ENCODE measurements at places on chromosomes 6 and 20.

DNA sequence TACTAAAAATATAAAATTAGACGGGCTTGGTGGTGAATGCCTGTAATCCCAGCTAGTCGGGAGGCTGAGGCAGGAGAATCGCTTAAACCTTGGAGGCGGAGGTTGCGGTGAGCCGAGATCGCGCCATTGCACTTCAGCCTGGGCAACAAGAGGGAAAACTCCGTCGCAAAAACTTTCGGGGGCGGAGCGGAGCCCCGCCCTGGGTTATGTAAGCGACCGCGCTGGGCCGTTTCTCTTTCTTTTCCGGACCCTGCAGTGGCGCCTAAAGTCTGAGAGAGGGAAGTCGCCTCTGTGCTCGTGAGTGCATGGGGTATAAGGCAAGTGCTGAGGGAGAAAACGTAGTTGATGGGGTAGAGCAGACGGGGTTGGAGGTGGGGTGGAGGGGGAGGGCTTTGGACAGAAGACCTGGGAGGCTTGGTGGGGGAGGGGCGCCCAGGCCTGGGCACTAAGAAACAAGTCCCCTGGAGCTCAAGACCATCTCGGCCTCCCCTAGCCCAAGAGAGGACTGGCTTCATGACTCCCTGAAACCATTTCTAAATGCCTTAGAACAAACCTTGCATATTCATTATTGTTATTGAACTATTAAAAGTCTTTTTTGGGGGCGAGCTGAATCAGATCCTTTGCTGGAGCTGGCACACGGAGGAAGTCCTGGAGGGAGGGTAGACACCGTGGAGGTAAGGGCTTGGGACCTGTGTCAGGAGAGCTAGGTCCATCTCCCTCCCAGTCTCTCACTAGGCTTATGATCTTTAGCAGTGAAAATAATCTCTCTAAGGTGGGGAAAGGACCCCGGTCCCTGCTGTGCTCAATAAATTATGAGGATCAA lies 2.7 kb upstream of the MICA start:
- peak; percentile 53 for DNase-seq

DNA sequence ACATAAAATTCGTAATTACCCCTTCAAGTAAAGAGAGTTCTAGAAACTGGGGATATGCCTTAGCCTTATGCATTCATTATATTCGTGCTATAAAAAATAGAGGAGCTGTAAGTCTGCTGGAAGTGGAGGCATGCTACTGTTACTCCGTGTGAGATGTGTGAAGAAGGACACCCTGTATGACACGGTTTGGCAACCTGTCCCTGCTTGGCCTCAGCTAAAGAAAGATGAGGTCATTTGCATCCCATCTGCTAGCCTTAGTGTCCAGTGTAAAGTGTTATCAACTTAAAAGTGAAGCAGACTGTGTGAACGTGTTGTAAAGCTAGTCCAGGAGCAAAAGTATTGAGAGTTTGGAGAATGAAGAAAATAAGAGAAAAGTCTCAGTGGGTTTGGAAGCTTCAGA lies 135.1 kb upstream of the RAB32 start:
- DNase-seq: no peak

DNA sequence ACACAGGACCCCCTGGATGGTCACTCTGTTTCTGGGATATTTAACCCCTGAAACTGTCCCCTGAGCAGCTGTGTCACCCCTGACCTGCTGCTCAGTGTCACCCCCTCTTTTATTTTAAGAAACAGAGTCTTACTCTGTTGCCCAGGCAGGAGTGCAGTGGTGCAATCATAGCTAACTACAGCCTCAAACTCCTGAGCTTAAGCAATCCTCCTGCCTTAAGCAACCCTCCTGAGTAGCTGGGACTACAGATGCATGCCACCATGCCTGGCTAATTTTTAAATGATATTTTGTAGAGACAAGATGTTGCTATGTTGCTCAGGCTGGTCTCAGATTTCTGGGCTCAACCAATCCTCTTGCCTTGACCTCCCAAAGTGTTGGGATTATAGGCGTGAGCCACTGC lies 21.5 kb upstream of the GTSF1L start:
- no peak for DNase-seq

GRCh38 chr6:148746363-148747144 lies at the start of gene UST:
Gene UST (plus strand): TSS chr6:148747030. CDS start chr6:148747431, 401 bp downstream.
- peak; percentile 37 for DNase-seq

DNA sequence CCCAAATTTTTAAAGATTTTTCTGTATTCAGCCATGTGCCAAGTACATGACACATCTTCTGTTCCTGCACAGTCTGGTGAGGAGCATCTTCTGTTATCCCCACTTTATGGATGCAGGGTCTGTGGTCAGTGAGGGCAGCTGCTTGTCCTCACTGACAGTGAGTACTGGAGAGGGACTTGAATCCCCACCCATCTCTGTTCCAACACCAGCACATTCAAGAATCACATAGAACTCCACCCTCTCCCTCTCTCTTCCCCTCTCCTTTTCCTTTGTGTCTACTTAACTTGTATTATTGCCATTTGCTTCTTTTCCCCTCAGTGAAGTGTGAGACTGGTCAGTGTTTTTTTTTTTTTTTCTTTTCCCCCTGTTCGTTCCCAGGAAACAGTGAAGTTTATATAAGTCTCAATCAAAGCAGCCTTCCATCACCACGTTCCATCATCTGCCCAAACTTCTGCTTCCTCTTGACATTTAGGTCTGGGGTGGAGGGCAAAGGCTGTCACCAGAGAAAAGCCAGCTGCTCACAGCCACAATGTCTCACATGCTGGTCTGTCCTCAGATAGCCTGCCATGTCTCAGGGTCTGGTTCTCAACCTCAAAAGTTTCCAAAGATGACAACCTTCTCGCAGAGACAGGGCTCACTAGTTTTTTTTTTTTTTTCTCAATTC lies 110.0 kb upstream of the SSTR4 start:
- DNase-seq: no peak

- DNase-seq: no peak
Measured at GRCh38 chr6:118999494-119000040, 64.6 kb upstream of the MCM9 start.

GRCh38 chr6:143135325-143135724 lies 74.6 kb downstream of the AIG1 start:
- no peak for DNase-seq

GRCh38 chr6:124956018-124956417 lies 6.2 kb upstream of the RNF217 start:
- DNase-seq: no peak

DNA sequence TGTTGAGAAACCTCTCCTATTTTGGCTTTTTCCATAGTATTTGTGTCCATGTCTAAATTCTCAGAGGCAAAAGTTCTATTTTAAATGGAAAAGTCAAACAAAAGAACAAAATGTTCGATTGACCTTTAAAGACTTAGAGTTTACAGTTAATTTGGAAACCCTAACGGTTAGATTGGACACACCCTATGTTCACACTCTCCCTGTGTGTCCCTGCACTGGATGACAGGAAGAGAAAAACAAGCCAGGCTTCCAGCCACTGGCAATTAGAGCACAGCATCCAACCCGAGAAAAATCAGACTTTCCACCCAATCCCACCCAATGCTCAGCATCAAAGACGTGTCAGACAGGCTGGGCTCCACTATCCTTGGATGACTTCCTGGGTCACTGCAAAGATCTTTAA lies 241.3 kb downstream of the TBXT start:
- DNase-seq: no peak

DNA sequence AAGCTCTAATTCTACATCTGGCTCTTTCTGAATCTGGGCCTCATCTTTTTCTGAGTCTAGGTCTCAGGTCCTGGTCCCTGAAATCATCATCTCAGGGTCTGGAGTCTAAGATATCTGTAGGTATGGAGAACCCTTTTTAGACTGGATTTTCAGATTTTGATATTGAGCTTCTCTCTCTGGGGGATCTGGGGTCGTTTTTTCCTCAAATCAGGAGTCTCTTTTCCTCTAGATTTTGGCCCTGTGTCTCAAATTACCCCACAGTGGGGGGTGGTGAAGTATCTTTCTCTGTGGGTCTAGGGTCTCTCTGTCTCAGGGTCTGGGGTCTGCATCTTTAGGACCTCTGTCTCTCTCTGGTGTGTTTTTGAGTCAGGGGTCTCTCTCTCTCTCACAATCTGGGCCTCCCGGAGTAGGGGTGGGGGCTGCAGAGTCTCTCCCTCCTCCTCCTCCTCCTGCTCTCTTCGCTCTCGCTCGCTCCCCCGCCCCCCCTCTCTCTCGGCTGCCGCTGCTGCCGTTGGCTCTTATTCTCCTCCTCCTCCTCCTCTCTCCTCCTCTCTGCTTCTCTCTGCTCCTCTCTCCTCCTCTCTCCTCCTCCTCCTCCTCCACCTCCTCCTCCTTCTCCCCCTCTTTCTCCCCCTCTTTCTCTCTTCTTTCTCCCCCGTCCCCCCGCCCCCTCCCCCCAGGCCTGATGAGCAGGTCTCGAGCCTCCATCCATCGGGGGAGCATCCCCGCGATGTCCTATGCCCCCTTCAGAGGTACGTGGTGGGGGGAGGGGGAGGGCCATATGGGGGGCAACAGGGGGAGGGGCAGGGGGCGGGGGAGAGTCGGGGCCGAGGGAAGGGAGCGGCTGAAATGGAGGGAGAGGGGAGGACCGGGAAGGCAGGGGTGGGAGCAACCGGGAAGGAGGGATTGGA lies at the start of gene SYNGAP1:
Gene SYNGAP1, plus strand, starts transcription at position 486 of the 911 bp plus-strand sequence. Its CDS starts 200 bp downstream, at position 686.
- no peak for DNase-seq

DNA sequence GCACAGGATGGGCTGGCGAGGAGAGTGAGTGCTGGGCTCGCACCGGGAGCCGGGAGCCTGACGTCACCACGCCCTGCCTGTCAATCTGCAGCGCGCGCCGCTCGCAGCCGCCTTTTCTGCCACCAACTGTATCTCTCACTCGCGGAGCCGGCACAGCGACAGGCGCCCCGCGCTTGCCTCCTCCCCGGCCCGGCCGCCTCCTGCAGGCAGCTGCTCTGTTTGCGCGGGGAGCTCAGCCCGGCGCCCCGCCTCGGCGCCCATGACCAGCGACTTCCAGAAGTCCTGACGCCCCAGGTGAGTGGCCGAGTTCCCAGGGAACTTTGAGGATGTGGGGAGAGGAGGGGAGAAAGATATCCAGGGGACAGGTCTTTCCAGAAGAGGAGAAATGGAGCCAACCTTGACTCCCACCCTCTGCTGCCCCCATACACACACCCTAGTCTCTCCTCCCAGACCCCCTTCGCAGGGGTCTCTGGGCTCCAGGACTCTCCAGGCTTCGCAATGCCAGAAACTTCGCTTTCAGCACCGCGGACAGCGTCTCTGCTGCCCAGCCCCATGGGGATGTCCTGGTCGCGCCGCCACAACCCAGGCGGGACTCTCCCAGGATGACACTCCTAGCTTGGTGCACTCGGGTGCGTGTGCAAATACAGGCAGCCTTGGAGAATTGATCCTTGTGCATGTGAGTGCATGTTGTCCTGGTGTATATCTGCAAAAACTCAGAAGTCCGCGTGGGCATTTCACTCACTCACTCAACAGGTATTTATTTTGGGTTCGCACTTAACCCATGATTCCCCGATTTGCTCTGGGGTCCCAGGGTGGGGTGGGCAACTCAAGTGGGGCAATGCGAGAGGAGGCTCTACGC lies at the start of gene GPR6:
Gene GPR6, plus strand, starts transcription at position 138 of the 859 bp plus-strand sequence. CDS start 802 bp downstream, outside the sequence.
- DNase-seq: peak; percentile 16

DNA sequence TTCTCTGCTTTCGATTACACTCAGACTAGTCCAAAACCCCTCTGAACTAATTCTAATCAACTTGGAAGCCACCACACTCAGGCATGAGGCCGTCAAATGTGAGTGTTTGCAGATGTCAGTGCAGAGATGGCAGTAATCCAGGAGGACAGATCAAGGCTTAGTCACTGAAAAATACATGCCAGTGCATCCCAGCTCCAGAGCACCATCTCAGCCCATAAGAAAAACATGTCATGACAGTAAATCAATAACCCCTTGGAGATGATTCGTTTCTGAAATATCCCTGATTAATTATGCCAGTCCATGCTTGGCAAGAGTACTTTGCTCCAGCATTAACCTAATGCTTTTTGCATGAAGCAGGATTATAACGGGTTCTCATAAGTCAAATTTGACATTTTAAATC lies 179.5 kb downstream of the ADAT2 start:
- no peak for DNase-seq

GRCh38 chr20:51156041-51156982 lies 133.4 kb upstream of the KCNG1 start:
- DNase-seq: no peak

- no peak for DNase-seq
Measured at GRCh38 chr20:24812373-24812772, 136.7 kb upstream of the CST7 start.

DNA sequence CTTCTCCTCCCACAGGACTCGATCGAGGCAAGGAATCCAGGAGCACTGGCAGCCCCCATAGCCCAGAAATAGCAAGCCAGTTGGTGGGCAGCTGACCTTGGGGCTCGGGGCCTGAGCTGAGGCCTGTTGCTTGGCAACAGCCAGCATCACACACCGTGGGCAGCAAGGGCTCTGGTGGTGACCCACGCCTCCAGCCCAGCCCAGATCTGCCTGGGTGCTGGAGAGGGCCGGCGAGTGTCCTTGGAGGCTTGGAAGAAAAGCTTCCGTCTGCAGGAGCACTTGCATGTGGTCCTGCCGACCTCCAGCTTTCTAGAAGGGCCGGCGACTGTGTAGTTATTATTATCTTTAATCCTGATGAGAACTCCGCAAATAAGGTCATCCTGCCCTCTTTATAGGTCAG lies 67.3 kb downstream of the STK35 start:
- no peak for DNase-seq

- DNase-seq: no peak
Measured at GRCh38 chr20:10777710-10778109, 103.9 kb upstream of the JAG1 start.

GRCh38 chr20:16434062-16434664 lies 139.1 kb downstream of the KIF16B start:
- DNase-seq: peak; percentile 28

GRCh38 chr20:49775229-49775693 lies 37.4 kb upstream of the SLC9A8 start:
- DNase-seq: no peak

GRCh38 chr6:137791281-137792159 lies 75.5 kb upstream of the TNFAIP3 start:
- no peak for DNase-seq

DNA sequence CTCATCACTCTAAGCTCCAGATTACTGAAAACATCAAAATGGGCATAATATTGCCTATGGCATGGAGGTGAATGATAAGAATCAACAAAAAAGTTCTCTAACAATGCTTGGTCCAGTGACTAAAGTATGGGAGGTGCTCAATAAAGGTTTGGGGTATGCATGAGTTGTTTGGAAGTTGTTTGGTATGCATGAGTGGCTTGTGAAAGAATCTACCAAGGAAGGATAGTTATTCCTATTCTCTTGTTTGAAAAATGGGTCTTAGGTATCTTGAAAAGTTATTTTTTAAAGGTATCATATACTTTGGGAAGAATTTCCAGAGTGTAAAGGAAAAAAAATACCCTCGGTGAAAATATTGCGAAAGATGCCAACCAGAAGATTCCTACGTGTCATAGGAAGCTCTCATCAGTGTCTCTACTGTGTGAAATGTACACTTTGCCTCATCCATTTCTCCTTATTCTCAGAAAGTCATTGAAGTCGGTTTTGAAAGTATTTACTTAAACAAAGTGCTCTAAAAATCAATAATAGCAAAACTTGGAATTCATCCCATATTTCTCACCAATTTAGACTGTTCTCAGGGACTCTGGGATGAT lies 449.8 kb downstream of the ADGRB3 start:
- DNase-seq: no peak

GRCh38 chr6:159184559-159184958 lies 15.4 kb downstream of the FNDC1 start:
- DNase-seq: no peak

All from activated T-cell treated with anti-CD3 and anti-CD28 coated beads for 24 hours (primary cell).